Stimulated activated CD8-positive, alpha-beta memory T cell treated with anti-CD3 and anti-CD28 coated beads, Interleukin-2, amount 100 ng/mL, for 1 hour (primary cell): ENCODE measurements at places on chromosomes 6 and 20.

- no peak for DNase-seq
These were observed 19.0 kb upstream of the TGM2 start for GRCh38 chr20:38184101-38184500.

DNA sequence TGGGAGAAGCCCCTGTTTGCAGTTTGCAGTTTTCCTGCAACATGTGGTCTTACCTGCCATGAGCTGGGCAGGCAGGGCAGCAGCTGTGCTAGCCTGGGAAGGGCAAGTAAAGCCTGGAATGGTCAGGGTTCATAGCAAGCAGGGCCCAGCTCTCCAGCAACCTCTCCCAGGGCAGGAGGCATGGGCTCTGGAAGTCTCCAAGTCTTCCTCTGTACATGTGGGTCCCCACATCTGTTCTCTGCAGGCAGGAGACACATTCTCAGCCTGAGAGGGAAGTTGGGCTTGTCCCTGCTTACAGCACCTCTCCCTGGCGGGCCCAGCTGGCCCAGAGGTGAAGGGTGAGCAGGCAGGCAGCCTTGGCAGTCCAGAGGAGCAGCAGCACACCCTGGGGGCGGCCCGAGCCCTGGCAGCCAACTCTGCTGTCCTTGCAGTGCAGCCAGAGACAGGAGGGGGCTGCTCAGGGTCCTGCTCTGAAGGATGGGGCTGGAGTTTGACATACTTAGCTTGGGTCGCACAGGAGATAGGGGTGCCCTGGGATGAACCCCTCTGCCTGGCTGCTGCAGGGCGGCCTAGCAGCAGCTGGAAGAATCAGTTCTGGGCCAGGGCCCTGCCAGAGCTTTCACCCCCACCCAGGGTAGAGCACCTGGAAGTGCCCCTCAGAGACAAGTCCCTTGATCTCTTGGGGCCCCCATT, 176.0 kb downstream of the MRPL14 start:
- DNase-seq: no peak

GRCh38 chr20:61355585-61355984, 103.5 kb downstream of the CDH4 start:
- no peak for DNase-seq

DNA sequence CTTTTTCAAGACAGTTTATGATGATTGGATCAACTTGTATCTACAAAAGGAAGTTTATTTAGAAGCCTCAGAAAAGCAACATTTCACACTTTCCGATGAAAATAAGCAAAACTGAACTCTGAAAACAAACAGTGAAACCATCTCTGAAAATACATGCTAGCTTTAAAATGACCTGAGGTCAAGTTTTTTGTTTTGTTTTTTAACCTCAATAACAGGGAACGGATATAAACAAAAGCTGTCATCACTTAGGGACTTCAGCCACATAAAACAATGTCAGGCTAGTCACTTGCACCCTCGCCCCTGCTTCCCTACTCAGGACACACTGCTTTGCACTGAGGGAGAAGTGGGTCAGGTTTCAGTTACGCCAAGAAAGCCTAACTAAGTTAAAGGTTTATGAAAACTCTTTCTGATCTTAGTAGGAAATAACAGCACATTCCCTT, 11.6 kb downstream of the BACH2 start:
- DNase-seq: no peak

DNA sequence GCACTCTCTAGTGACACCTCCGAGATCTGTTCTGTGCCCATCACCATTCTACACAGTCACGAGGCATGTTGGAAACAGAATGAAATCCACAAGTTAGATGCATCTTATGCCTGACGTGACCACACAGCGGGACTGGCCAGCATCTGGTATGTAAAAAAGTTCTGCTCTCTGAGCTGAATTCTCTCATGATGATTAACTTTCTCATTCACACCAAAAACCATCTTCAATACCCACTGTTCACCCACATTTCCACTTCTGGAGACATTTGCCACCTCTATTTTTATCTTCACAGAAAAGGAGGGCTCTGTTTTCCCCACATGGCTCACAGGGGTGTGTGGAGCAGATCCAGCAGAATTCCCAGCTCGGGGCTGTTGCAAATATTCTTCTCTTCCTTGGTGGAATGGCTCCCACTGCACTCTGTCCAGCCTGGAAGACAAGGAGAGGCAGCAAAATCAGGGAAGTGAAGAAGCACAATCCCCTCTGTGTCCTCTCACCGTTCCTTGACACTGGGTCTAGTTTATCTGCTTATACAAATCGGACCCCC, 303.4 kb downstream of the TAF4 start:
- no peak for DNase-seq

DNA sequence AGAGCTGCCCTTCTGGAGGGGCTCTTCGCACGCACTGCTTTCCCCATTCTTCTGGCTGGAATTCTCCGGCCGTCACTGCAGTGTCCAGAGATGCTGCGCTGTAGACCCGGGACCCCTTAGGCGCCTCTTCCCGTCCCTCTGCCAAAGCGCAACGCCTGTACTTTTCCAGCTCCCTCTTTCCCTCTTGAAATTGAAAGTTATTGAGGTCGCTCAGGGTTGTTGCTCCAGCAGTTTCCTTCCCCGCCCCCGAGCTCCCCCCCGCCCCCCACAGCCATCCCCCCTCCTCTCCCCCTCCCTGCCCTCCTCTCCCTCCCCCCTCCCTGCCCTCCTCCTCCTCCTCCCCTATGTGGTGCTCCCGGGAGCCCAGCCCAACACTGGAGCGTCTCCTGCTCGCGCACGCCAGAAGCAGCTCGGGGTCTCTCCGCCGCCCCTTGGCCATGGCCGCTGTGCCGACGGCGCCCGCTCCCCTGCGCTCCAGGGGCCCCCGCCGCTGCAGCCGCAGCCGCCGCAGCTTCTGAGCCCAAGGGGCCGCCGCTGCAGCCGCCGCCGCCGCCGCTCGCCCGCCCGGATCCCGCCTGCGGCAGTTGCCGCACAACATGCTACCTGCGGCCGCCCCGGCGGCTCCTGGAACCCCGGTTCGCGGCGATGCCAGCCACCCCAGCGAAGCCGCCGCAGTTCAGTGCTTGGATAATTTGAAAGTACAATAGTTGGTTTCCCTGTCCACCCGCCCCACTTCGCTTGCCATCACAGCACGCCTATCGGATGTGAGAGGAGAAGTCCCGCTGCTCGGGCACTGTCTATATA, at the start of gene RSPO3:
RSPO3 (plus strand) TSS at position 374 of the 804 bp plus-strand sequence. CDS start 522 bp downstream, outside the sequence.
- DNase-seq: no peak

DNA sequence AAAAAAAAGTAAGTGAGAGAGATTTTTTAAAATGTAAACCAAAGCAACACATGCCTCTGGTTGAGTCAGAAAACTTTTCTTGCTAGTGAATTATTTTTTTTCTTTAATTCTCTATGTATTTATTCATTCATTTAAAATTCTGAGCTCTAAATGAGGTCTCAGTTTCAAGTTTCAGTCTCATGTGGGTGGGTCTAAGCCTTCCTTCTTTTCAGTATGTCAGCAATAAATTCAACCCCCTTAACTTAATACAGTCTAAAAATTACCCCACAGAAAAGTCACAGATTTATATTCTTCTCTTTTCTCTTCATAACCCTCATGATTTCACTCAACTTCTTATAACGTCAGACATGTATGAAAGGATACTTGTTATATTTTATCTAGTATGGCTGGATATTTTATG, 663.3 kb upstream of the PTCHD4 start:
- no peak for DNase-seq

GRCh38 chr6:170283212-170284081, 7.4 kb downstream of the DLL1 start:
- no peak for DNase-seq

DNA sequence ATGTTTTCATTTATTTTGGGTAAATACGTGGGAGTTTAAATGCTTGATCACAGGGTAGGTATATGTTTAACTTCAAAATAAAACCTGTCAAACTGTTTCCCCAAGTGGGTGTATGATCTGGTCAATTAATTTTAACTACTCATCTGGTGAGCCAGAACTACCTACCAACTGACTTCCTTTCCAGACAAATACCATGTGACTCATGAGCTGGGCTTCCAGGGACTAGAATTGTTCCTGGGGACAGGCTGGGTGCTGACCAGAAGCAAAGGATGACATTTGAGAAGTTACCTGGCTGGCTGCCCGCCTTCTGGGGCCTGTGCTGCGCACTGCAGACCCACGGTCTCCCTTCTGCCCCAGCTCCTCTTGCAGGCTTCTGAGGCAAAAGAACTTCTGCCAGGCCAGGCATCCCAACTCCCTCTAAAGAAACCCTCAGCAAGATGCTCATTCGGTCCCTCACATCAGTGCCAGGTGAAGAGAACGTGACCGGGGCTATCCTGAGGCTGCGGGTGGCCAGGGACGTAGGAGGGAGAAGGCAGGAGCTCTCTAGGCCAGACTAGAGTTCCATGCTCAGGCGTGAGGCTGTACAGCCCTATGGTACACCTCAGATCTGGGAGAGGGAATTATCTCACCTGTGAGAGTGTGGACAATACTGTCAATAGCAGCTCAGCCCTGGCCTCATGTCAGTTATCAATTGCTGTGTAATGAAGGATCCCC, 103.6 kb downstream of the JPH2 start:
- DNase-seq: no peak

DNA sequence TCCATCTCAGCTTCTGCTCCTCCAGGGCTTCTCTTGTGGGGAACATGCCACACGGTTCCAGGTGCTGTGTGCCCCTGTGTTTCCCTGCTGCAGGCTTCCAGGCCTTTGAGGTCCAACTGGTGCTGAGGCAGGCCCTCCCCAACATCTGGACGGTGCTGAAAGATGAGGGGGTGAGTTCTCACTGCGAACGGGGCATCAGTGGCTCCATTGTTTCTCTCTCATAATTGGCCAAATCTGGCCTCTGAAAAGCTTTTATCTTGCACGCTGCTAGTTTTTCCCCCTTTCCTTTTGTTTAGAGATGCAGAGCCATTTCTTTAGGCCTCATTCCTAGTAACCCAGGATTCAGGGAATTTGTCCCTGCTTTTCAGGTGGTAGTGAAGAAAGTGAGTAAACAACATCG, 8.6 kb downstream of the PNLDC1 start:
- no peak for DNase-seq

- DNase-seq: no peak
These were observed 9.1 kb upstream of the FOXP4 start for GRCh38 chr6:41536795-41537758.

- DNase-seq: no peak
These were observed 157.0 kb upstream of the ENPP5 start for GRCh38 chr6:46327779-46328178.

DNA sequence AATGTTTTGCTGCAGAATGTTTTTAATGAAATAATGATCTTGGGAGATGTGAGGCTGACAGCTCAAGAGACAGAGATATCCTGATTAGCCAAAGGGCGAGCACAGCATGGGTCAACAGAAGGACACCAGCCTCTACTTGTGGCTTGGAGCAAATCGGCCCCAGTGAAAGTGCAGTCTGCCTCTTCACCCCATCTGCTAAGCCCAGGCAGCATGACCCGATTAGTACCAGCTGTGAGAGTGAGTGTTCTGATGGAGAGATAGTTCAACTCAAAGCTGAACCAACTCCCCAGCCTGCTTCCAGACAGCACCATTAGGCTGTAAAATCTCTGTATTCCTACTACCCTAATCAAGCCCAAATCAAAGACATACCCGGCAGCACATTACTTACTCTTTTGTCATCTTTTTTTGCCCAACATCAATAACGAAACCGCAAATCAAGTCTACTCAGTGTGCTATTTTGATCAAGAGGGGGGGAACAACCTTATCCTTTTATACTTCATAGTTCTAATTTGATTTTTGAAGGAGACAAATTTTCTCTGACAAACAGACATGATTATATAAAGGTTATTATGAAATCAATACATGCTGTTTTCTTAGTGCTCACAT, 514.1 kb upstream of the NRSN1 start:
- DNase-seq: no peak

GRCh38 chr6:118283766-118284165, 264.3 kb upstream of the PLN start:
- DNase-seq: peak; percentile 1

GRCh38 chr6:141313986-141314385, 818.7 kb upstream of the GJE1 start:
- no peak for DNase-seq

- DNase-seq: no peak
These were observed 2.3 kb downstream of the TCEA2 start for GRCh38 chr20:64065062-64065973.
